ENCODE measurements at places on chromosomes 4 and X. TPM values are rescaled to one million over a fixed set of nuclear protein-coding genes. Genes with fewer than 3 reads are reported as not detected.

Gene SH3RF1
- total RNA-seq: 0.48 TPM

Gene GEMIN8
- total RNA-seq: 20.4 TPM

Gene CCNG2
- total RNA-seq: 31.6 TPM

Gene MAGEA9B
- total RNA-seq: not detected

Gene MAML3
- total RNA-seq: 1.6 TPM

Gene PLK4
- total RNA-seq: 3.5 TPM

Gene IBSP
- total RNA-seq: not detected

Gene L1CAM
- 0.81 TPM for total RNA-seq

Gene OTUD6A
- total RNA-seq: not detected

Gene KCTD8
- not detected for total RNA-seq

Gene OPHN1
- total RNA-seq: 0.19 TPM

Gene CSN3
- total RNA-seq: not detected

Gene RNF128
- total RNA-seq: not detected

Gene FAT4
- not detected for total RNA-seq

Gene NDST3
- total RNA-seq: not detected

Gene NHS
- 2.6 TPM for total RNA-seq

Gene DAPP1
- 10.9 TPM for total RNA-seq

Gene PPP4R3C
- not detected for total RNA-seq

Gene CLCN4
- not detected for total RNA-seq

Gene GPR78
- total RNA-seq: not detected

Gene PNMA6F
- not detected for total RNA-seq

Gene ARHGAP6
- 0.11 TPM for total RNA-seq

Gene RBM46
- not detected for total RNA-seq

Gene ESX1
- not detected for total RNA-seq

Gene ZNF674
- 5.8 TPM for total RNA-seq

Gene LIMCH1
- 1.2 TPM for total RNA-seq

Gene SATL1
- not detected for total RNA-seq

Gene EVC2
- 0.64 TPM for total RNA-seq

Gene GAB3
- total RNA-seq: 14.7 TPM

Gene DSPP
- not detected for total RNA-seq

Gene SMC1A
- 108 TPM for total RNA-seq

Gene NHSL2
- total RNA-seq: 0.95 TPM

Gene ATG4A
- total RNA-seq: 7.5 TPM

Gene SASH3
- 71.8 TPM for total RNA-seq

Gene VCX3B
- not detected for total RNA-seq

Gene CSAG3
- total RNA-seq: not detected

Gene TEX13C
- total RNA-seq: not detected

Gene GLOD5
- total RNA-seq: not detected
